Activated naive CD4-positive, alpha-beta T cell treated with Interleukin-2 at 50 U/mL for 16 hours (primary cell): ENCODE measurements at places on chromosomes 11 and 22.

DNA sequence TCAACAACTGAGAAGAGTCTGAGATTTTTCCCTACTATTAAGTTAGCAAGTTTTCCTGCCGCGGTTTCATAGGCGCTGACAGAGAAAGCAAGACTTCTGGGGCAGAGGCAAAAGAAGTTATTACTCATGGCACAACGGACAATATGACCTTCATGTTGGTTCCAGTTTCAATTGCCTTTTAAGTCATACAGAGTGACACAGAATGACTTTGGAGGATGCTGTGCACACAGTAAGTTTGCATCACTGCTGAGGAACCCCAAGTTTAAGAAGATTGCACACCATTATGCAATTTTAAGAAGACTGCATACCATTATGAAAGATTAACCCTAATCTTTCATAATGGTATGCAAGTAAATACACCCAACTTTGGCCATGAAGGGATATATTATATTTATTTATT lies 626.5 kb upstream of the CHORDC1 start:
- DNase-seq, result no peak

DNA sequence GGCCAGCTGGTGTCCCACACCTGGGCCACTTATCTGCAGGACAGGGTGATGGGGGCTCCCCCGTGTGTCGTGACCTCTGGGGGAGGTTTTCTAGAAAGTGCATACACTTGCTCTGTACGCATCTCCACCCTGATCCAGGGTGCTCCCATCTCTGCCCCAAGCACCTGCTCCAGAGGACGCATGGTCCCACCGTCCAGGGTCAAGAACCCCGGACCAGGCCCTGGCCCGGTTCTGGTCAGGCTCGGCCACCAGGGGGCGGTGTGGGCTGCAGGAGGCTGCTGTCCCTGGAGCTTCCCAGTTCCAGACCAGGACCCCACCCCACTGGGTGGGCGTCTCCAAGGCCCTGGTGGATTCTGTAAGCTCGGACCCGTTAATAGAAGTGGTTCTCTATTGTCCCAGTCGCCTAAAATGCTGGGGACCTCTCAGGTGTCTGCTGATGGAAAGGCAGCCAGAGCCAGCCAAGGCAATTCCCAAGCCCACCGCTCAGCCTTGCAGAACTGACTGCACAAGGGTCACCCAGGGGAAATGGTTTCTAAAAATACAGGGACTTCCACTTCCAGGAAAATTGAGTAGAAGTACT lies 34.7 kb upstream of the SEPTIN5 start:
- peak; percentile 55 for DNase-seq

DNA sequence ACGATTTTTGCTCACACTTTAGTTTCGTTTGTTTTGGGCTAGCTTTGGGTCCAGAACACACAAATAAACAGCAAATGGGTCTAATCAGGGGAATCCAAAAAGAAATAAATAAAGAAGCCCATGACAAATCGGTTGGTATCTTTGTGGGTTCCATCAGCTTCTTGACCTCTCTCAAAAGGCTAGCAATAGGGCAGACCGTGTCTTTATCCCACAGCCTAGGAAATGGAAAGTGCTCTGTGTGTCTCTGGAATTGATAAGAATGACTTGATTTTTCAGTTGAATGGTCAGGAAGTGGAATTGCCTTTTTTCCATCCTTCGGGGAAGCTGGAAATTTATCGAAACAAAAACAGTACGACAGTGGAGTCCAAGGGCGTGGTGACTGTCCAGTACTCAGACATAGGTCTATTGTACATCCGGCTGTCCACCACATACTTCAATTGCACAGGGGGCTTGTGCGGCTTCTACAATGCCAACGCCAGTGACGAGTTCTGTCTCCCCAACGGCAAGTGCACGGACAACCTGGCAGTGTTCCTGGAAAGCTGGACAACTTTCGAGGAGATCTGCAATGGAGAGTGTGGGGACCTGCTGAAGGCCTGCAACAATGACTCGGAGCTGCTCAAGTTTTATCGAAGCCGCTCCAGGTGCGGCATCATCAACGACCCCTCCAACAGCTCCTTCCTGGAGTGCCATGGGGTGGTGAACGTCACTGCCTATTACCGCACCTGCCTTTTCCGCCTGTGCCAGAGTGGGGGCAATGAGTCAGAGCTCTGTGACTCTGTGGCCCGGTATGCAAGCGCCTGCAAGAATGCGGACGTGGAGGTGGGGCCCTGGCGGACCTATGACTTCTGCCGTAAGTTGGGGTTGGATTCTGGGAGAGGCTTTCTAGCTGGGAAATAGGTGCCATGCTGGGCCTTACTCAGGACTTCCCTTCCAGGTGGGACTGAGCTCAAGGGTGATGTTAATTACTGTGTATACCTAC lies 28.6 kb downstream of the TECTA start:
- DNase-seq, result no peak

GRCh38 chr22:22179858-22180257 lies 64.7 kb upstream of the VPREB1 start:
- no peak for DNase-seq

DNA sequence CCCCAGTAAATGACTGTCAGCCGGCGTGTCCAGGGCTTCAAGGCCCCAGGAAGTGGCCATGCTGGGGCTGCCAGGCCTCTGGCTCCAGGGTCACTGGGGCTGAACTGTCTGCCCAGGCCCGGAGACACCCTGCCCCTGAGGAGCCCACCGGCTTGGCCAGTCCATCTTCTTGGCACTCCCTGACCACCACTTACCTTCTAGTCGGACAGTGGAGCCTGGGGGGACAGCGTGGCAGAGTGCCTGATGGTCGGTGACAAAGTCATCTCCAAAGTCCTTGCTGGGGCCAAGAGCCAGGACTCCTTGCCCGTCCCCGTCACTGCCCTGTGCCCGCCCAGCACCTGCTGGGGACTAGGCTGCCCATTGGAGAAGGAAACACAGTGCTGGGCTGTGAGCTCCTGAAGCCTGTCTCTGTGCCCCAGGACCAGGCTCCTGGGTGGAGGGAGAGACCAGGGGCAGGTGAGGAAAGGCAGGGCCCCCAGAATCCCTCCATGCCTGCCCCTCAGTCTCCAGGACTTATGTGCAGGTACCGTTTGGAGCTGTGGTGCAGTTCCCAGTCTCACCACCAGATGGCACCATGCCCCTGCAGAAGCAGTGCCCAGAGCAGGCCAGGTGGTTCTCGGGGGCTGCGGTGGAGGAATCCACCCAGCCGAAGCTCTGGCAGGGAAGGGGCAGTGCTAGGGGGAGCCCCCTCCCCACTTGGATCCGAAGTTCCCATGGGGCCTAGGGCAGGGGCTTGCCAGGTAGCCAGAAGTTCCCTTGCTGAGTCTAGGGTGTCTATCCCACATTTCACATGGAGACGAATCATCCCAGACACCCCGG lies 6.0 kb upstream of the CCDC188 start:
- peak; percentile 88 for DNase-seq
